ENCODE measurements at places on chromosomes 4 and X.

GRCh38 chrX:136193771-136194170 lies 46.4 kb downstream of the FHL1 start:
- DNase-seq, result no peak

- no peak for DNase-seq
Observed at GRCh38 chr4:84500386-84501201, 1.5 kb upstream of the NKX6-1 start.

- DNase-seq, result no peak
Observed at GRCh38 chr4:22573198-22573597, 57.3 kb upstream of the ADGRA3 start.

GRCh38 chrX:13607331-13607995 lies 38.1 kb downstream of the EGFL6 start:
- DNase-seq, result no peak

DNA sequence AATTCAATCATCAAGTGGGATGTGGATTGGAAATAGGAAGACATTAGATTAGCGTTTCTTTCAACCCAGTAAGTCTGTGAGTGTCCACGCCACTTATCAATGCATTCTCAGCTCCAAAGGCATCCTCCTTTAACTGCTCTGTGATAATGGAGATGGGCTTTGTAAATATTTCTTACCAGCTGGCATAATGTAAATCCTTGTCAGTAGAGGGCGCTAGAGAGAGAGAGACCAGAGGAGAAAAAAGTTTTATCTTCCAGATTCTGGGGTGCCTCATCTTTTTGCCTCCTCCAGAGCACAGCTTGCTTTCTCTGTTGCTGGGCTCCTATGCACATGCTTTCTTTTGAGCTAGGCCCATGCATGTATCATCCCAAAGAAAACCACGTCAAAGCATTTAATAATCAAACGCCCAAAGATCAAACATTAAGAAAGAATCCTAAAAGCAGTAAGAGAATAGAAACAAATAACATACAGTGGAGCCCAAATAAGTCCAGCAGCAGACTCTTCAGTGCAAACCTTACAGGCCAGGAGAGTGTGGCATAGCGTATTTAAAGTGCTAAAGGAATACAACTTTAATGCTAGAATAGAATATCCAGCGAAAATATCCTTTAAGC lies 9.6 kb upstream of the MTMR1 start:
- DNase-seq, result peak; percentile 71

DNA sequence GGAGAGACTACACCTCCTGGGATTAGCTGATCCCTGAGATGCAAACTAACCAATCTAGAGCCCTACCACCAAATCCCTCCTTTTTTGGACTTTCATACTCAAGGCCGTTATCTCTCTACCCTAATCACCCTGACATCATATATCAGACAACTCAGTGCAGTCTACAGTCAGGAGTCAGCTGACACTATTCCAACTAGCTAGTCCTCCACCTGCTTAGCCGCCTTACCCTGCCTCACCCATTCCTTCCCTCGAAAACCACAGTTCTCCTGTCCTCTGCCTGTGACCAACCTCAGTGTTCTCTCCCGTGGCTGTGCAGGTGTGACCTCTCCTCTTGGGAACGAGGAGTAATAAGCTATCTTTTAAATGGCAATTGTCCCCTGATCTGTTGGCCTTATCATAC lies 1.8 kb upstream of the PPEF2 start:
- DNase-seq, result no peak

DNA sequence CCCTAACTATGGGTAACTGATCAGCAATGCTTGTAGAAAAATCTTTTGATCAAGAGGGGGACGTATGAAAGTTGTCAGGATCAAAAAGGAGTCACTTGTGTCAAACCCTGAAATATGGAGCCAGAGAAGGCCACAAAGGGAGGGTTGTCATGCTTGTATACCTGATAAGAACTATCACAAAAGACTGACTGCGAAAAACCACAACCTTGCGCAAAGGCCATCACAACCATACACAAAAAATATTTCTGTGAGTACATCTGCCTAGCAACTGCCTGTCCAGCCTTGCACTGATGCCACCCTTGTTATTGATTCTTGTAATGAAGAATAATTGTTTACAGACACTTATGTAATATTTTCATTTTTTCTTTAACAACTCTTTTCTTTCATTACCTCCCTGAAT lies 22.8 kb upstream of the EIF4E start:
- no peak for DNase-seq

DNA sequence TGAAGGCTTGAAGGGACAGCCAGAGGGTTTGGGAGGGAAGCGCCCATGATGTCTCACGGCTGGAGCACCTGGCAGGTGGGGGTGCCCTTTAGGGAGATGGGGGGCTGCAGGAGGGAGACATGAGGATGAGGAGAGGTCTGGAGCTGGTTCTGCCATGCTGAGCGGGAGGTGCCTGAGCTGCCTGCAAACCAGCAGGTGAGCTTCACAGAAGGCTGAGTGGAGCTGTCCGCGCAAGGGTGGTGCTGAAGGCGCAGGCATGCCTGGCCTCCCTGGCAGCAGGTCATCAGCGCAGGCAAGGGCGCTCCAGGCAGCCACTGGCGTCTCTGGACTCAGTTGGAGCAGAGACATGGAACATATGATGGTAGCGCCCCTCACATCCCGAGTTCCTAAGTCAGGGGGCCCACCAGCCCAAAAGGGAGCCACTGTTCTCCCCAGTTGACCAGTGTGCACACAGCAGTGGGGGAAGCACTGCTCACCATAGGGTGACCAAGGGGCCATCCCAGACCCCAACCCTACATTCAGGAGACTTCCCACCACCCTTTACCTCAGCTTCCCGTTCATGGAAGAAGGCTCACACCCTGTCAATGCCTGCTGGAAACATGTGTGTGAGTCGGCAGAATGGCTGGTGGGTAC lies 25.8 kb downstream of the ADRA2C start:
- DNase-seq, result peak; percentile 37

- DNase-seq, result no peak
Observed at GRCh38 chr4:40261231-40262076, 64.6 kb downstream of the RHOH start.

GRCh38 chr4:181950372-181951127 lies 292.7 kb upstream of the TENM3 start:
- DNase-seq, result no peak

GRCh38 chr4:2182994-2183393 lies 58.9 kb downstream of the HAUS3 start:
- DNase-seq, result no peak

GRCh38 chr4:79576429-79576753 lies 168.4 kb upstream of the GK2 start:
- DNase-seq, result peak; percentile 66

GRCh38 chr4:173793937-173794510 lies 264.0 kb upstream of the HAND2 start:
- DNase-seq, result no peak

DNA sequence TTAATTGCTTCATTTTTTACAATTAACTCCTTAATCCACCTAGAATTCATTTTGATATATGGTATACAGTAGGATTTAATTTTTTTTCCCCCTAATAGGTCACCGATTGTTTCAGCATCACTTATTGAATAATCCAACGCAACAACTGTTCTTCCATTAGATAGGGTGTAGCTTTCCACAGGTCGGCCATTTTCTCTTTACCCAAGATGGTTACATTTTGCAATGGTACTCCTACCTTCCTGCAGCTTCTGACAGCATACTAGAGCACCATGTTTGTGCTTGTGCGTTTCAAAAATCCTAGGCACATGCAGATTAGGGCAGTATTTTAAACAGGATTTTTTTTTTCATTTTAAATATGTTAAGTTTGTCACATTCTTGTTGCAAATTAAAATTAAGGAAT lies 2.3 kb downstream of the LINC00632 start:
- DNase-seq, result peak; percentile 5

DNA sequence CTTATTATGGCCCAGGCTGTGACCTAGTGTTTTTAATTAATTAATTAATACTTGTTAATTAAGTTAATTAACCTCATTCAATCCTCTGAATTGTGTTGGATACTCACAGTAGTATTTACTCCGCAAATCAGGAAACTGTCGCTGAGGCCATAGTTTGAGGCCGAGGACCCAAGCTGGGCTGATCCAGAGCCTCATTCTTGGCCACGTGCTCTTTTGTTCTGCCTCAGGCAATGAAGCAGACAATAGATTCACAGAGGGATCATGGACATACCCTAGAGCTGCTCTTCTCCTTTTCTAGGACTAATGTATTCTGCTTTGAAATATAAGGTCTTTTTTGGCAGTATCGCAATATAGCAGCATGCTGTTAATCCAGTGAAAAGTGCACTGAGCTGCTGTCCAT lies 24.0 kb upstream of the SNCA start:
- no peak for DNase-seq

DNA sequence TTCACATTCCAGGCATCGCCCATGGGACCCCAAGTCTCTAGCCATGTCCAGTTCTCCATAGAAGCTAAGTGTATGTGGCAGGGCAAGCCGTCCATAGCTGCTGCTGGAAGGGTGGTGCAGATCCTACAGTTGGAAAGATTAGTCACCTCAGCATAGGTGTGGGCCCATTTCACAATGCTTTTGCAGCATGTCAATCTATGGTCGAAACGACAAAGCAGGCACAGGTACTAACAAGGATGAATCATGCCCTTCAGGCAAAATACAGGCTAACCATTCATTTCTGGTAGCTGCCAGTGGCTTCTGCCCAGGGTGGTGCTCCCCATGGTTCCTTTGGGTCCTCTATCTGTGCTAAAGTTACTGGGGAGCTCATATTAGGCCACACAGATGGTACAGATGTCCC lies 225.2 kb downstream of the ADGRL3 start:
- no peak for DNase-seq

GRCh38 chrX:152575331-152575730 lies 62.4 kb upstream of the GABRQ start:
- DNase-seq, result no peak

DNA sequence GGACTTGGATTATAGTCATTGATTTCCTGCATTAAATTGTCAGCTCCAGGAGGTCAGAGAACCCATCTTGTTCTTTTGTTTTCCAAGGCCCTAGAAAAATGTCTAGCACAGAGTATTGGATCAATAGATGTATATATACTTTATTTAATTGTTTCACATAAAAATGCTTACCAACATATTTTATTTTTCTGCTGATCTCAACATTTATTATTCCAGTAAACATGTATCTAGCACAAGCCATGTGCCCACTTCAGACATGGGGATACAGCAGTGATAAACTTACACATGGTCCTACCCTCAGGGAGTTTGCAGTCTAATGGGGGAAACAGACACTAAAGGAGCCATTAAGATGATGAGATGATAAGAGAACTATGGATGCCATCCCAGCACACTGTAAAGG lies 49.1 kb upstream of the TBC1D9 start:
- DNase-seq, result no peak

- no peak for DNase-seq
Observed at GRCh38 chrX:108271397-108271787, 166.8 kb downstream of the COL4A6 start.

GRCh38 chr4:2604614-2605013 lies 68.2 kb downstream of the FAM193A start:
- DNase-seq, result no peak

DNA sequence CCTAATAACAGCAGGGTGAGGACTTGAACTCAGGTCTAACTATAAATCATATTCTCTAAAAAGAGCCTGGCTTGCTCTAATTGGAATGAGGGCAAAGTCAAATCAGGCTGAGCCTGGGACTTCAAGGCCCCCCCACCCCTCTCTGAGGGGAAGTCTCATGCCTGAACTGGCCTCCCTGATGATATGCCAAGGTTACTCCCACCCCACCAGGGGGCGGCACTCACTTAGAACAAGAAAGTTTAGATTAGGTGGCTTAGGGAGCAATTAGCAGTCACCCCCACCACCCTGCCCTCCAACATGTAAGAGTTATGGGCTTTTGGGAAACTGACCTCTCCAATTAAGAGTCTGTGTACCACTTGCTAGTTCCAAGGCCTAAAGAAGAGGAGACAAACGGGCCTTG lies 2.7 kb downstream of the FOXO4 start:
- DNase-seq, result peak; percentile 69

DNA sequence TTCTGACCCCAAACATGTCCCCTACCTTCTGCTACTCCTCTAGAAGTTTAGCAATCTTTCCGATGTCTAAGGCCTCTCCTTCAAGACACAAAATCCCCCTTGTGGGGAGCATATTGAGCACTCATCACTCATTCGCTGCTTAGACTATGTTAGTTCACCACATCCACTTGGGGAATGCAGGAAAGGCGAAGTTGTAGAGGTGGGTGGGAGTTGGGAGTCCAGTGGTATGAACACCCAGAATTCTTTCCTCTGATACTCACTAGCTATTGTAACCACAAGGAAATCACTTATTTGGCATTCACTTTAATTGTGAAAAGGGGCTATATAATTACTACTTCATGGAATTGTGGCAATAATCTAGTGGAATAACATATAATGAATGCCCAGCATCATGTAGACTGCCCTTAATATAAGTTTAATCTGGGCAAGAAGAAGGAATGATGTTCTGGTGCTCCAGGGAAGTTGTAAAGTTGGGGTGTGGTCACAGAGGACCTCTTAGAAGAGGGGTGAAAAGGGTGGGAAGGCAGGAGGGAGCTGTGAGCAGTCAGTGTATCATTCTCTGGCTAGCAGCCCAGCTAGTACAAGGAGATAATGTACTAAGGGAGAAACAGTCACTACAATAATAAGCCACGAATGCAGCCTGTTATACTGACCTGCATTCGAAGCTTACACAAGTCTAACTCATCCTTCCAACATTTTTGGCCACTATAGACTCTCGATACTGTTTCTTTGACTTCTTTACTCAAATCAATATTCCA lies 468.2 kb upstream of the DIPK2B start:
- DNase-seq, result no peak

GRCh38 chr4:2930135-2930757 lies 33.0 kb downstream of the NOP14 start:
- DNase-seq, result peak; percentile 95

GRCh38 chrX:107710617-107711391 lies 64.8 kb downstream of the TSC22D3 start:
- peak; percentile 82 for DNase-seq

GRCh38 chr4:68494688-68495087 lies 47.4 kb downstream of the TMPRSS11E start:
- DNase-seq, result no peak

DNA sequence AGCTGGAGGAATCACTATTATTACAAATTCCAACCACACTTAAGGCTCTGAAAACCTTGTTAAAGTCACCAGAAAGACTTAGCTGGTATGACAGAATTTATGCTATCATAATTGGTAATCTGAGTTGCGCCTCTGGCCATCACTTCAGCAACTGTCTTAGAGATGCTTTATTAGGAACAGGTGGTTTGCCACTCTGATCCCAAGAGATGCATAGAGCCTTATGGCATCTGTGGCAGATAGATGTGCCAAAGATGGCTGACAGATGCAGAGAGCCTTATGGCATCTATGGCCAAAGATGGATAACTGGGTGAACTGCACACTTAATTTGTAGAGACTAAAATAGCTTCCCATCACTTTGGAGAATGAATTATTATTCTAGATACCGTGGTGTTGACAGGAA lies 32.3 kb upstream of the PLAC8 start:
- DNase-seq, result no peak

GRCh38 chrX:36961590-36961989 lies 46.6 kb upstream of the FAM47C start:
- peak; percentile 71 for DNase-seq

- DNase-seq, result no peak
Observed at GRCh38 chr4:46550471-46550870, 160.5 kb upstream of the GABRA2 start.

GRCh38 chr4:87716371-87717265 lies 66.5 kb downstream of the DMP1 start:
- DNase-seq, result no peak

GRCh38 chrX:16873106-16873505 lies 2.9 kb upstream of the RBBP7 start:
- peak; percentile 26 for DNase-seq

- DNase-seq, result peak; percentile 77
Observed at GRCh38 chrX:118974088-118974907, at the start of gene LONRF3. Gene LONRF3 (plus strand): TSS chrX:118974618. CDS start chrX:118974781, 163 bp downstream.
